ENCODE measurements at places on chromosomes 4 and X.

DNA sequence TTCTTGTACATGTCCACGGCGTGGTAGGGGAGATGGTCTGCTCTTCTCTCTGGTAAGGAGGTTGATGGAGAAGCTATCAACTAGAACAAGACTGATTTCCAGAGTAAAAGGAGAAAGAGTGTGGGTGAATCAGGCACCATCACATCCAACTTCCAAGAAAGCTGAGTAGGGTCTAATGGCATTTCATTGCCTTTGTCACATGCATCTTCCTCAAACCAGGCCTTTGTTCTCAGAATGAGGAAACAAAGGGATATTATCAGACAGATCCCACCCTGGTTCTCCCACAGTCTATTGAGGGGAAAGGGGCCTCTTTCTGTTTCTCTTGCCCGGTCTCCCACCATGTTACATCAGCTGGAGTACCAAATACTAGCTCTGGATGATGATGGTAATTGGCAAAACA lies 160.2 kb upstream of the RBPJ start:
- no peak for DNase-seq

DNA sequence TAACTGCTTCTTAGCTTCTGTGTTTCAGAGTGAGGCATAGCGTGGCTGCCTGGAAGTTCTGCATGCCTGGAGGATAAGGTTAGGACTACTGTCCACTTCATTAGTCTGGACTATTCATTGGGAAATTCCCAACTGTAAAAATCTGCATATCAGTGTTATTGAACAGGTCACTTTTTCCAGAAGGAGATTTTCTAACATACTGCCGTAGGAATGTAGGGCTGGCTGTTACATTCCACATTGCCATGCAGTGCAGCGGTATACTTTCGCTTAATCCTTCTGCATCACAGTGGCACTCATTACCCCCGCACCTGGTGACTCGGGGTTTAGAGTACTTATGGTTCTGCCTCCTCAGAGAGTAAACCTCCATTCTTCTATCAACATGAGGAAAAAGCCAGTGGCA lies 104.6 kb downstream of the NPFFR2 start:
- DNase-seq: no peak

DNA sequence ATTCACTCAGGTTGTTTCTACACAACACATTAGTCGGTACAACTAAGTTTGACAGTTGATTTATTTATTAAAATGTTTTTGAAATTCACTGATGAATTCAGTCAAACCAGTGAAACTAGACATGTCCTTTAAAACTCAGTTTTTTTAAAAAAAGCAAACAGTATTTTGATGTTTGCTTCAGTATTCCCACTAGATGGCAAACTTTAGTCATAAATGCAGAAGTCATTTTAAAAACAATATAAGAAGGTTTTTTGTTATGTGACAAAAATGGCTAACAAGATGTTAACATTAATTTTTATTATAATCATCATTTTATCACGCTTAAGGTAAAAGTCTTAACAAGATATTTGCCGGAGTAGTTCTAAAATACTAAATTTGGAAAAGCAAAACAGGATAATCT lies 1337.8 kb upstream of the DIAPH2 start:
- DNase-seq: peak; percentile 3

- no peak for DNase-seq
Measured at GRCh38 chrX:19343085-19343534, 617 bp upstream of the PDHA1 start.

DNA sequence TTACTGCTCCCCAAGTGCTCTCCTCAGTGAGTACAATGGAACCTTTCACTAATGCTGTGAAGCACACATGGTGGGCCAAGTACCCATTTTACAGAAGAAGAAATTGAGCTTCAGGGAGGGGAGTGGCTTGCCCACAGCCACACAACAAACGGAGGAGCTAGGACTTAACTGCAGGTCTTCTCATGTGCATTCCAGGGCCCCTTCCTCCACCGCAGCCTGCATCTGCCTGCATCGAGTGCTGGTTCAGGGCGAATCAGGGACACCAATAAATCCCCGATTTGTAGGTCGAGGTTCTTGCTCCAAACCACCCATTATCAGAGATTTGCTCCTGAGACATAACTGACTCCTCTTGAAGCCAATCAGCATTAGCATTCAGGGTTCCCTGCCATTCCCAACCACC lies 100.9 kb downstream of the MAMLD1 start:
- no peak for DNase-seq

DNA sequence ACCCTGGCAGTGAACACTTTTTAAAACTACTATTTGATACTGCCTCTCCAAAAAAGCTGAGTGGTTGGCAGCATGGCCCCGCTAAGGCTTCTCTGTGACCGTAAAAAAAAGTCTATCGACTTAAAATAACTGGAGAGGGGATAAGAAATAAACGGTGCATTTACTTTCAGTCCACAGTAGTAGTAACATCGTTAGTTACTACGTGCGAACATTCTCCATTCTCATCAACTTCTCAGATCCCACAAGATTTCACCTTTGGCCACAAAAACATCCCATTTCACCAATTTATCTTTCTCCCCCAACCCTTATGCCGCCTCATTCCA lies 524 bp upstream of the EXOSC9 start:
- DNase-seq: no peak

- no peak for DNase-seq
Measured at GRCh38 chr4:130479020-130479419, 1383.1 kb downstream of the C4orf33 start.

GRCh38 chr4:40055863-40056715 lies 561 bp upstream of the N4BP2 start:
- DNase-seq: peak; percentile 79

DNA sequence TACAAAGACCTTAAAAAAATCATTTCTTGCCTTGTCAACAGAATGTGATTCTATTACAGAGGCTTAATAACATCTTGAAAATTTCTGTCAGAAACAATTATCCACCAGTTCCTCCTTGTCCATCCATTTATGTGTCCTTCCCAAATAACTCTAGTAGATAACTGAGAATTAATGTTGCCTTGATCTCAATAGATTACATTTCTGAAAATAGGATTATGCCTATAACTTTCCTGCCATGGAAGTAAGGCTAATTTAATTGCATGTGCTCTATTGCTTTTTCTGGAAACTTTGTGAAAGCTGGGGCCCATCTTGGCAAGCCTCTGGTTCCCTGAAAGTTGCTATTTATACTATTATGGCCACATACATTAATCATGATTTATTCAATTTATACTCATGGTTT lies 76.2 kb upstream of the UNC5C start:
- DNase-seq: no peak
